T-cell (primary cell): ENCODE measurements at places on chromosomes 13 and 19.

DNA sequence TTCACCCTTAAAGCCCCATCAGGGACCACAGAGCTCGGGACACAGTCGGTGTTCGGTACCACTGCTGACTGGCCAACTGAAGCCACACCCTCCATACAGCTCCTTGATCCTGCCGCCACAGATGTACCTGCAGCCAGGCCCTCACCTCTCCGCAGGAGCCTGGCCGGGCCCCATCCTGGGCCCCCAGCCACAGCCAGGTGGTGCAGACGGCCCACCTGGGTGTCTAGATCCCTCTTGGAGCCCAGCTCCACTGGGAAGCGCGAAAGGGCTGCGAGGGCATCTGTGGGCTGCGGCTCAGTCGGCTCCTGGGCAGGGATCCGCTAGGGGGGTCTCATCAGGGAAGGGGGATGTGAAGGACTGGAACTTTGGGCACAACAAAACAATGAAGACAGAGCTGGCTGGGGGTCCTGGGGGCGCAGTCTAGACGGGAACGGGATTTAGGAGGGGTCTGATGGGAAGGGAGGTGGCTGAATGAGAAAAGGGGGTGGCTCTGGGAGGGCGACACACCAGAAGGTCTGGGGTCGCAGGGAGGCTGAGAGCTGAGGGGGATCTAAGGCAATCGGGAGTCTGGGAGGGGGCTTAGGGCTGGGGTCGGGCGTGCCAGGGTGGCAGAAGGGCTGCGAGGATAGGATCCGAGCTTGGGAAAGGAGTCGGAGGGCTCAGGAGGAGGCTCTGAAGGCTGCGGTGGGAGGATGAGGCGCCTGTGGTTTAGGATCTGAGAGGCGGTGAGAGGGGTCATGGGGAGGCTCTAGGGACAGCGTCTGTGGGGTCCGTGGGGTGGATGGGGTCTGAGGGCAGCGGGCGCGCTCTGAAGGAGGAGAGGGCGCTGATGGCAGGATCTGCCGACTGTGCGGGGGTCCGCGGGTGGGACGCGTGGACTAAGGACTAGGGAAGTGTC is 15.8 kb downstream of the PRODH2 start:
- no peaks in the 10 kb centered on the region for H3K36me3 ChIP-seq
- H3K27me3 ChIP-seq: peaks cover 5% of the 10 kb centered on the region
- H3K4me1 ChIP-seq: no peaks in the 10 kb centered on the region
- no peak overlapping the region for H3K4me3 ChIP-seq
- no peak for DNase-seq
- H3K27ac ChIP-seq: no peak overlapping the region

- H3K27ac ChIP-seq: no peak overlapping the region
- no peaks in the 10 kb centered on the region for H3K27me3 ChIP-seq
- no peaks in the 10 kb centered on the region for H3K4me1 ChIP-seq
- H3K36me3 ChIP-seq: no peaks in the 10 kb centered on the region
Measured at GRCh38 chr13:110397436-110398115, 90.5 kb downstream of the COL4A2 start.

DNA sequence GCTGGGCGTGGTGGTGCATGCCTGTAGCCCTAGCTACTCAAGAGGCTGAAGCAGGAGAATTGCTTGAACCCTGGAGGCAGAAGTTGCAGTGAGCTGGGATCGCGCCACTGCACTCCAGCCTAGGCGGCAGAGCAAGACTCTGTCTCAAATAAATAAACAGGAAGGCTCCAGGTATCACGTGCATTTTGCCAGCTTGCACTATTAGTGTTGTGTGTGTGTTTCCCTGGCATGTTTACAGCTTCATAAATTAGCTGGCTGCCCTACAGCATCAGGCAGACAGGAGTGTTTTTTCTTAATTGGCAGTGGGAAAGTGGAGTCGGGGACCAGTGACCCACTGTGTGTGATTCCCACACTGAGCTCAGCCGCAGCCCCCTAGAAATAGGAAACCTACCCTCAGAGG is 32.6 kb downstream of the SHISA2 start:
- no peak overlapping the region for H3K4me3 ChIP-seq
- H3K4me1 ChIP-seq: peaks cover 2% of the 10 kb centered on the region
- DNase-seq: no peak
- no peak overlapping the region for H3K27ac ChIP-seq

- no peak overlapping the region for H3K4me3 ChIP-seq
- H3K27ac ChIP-seq: no peak overlapping the region
- no peaks in the 10 kb centered on the region for H3K4me1 ChIP-seq
- no peak for DNase-seq
- no peaks in the 10 kb centered on the region for H3K36me3 ChIP-seq
- no peaks in the 10 kb centered on the region for H3K27me3 ChIP-seq
Measured at GRCh38 chr13:109904218-109904617, 117.8 kb upstream of the IRS2 start.

GRCh38 chr19:58336216-58336615 is 9.4 kb downstream of the ZSCAN22 start:
- H3K4me3 ChIP-seq: no peak overlapping the region
- DNase-seq: no peak
- H3K27ac ChIP-seq: no peak overlapping the region
